Neuronal stem cell (in vitro differentiated cells): ENCODE measurements at places on chromosomes 12 and 14.
A peak's percentile ranks its signal among the peaks of the same experiment; 100 is the strongest.

GRCh38 chr14:30872602-30873001 lies 1.8 kb upstream of the COCH start:
- DNase-seq, result no peak

DNA sequence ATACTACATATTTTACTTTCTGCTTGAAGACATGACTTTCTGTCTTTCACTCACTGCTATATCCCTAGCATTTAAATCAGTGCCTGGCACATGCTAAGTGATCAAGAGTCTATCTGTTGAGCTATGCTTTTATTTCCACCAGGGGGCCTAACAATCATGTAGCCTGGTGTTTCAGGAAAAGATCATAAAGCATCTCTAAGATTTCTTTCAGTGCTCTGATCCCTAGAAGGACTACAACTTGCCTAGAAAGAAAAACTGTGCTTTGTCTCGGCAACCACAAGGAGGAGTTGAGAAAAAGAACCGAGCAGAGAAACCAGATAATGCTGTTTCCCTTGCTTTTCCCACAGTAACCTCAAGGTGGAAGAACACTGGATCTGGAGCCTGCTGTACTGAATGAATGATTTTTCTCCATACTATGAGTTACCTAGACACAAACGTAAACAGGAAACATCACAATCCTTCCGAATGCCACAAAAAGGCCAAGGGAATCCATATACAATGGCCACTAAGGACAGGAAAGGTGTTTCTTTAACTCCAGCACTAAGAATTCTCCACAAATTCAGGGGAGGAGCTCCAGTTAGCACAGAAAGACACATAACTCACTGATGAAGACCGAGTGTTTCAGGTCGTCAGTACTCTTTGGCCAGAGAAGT lies 1.2 kb downstream of the CRY1 start:
- DNase-seq, result peak; percentile 70

DNA sequence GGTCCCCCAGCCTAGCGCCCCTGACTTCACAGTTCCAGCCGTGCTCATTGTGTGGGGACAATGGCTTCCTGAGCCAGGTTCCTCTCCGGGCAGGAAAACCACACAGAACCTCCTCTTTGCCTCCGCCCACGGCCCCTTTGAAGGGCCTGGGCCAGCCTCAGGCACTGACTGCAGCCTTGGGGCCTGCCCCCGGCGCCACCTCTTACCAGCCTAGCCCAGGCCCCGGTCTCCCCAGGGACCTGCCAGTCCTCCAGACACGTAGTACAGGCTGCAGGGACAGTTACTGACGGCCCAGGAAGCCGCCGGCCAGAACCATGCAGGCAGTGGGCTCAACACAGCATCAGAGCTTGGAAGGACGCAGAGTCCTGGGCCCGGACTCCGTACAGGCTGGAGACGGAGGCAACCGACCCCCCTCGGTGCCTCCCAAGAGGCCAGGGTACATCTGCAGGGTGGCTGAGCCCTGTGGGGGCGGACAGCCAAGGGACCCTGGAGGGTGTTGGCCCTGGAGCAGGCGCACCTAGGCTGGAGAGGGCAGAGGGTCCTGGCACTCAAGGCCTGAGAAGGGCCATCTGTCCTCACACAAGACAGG lies 20.9 kb upstream of the NUDT14 start:
- no peak for DNase-seq

- no peak for DNase-seq
These were observed 36.7 kb upstream of the NKX2-8 start for GRCh38 chr14:36619131-36619530.

- no peak for DNase-seq
These were observed 1.4 kb upstream of the DIO3 start for GRCh38 chr14:101559624-101560533.

DNA sequence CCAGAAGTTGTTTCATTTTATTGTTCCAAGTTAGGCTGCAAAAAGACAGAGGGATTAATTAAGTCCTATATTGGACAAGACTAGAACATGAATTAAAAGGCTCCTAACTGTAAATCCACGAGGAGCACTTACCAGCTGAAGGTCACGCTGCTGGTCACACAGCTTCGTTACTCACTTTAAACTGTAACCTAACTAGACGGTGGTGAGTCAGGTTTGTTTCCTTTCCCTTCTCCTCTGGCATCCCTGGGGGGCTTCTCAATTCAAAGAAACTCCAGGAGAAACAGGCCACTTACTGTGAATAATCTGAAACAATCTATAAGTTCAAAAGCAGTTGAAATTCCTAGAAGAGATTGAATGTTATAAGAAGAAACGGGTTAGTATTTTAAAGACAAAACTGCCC lies 331.4 kb downstream of the BCAT1 start:
- no peak for DNase-seq

DNA sequence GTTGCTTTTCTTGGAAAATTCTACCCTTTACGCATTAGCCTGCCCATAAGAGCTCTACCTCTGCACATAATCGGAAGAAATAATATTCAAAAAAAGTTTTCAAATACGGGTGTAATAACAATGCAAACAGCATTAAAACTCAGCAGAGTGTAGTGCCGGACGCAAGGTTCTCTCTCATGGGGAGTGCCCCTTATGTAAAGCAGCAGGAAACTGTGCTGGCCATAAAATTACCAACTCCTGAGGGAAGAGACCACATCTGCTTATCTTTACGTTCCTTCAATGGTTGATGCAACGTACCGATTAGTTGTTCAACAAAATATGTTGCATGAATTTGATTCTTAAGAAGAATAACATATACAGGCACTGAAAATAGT lies 118.7 kb upstream of the TMCC3 start:
- no peak for DNase-seq

GRCh38 chr14:70942342-70942706 lies 35.1 kb downstream of the PCNX1 start:
- no peak for DNase-seq

DNA sequence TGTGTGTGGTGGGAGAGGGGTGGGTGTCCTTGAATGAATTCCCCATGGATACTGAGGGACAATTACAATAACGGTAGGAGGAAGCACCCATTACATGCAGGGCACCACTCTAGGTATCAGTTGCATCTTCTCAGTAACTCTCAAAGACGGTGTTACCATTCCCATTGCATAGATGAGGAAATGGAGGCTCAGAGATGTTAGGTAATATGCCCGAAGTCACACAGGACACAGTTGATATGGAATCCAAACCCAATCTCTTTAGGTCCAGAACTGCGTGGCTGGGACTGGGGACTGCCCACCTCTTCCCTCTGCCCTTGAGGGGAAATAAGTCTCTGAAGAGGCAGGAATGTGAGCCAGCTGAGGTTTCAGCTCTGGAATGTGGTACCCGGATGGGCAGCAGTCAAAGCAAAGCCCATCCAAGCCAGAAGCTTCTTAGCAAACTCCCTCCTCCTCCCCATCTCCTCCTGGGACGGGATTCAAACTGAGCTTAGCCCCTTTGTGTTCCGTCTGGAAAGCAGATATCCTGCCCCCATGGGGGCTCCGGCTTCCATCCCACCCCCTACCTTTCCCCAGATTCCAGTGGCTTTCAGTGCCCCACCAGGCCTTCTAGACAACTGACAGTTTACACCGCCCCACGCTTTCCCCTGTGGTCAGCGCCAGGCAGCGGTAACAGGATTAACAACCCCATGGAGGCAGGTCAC lies 187.5 kb downstream of the RBM19 start:
- peak; percentile 48 for DNase-seq
